Kidney (tissue), 22 donors: ENCODE measurements at places on chromosomes 11 and 22. TPM values are rescaled to one million over a fixed set of nuclear protein-coding genes. Genes with fewer than 3 reads are reported as not detected.

DNA sequence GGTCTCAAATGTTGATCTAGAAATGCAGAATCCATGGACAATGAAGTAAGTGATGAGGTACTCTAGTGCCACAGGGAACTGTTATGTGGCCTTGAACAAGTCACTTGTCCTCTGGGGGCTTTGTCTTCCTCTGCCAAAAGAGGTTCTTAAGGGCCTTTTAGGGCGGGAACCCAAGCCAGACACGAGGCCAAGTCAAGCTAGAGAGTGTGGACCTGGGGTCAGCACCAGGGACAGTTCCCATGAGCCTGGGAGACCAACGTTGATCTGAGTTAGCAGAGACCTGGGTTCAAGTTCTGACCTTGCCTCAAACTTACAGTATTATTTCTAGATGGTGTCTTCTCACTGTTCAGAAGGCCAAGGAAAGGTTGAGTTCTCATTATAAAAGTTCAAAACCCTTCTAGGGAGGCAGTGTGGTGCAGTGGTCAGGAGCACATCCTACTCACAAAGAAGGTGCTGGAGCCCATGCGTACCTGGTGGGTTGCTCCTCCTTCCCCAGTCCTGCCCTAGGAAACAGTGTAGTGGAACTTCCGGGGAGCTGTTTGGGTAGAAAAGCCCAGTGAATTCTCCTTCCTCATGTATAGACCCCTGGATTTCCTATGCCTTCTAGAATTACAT is 121.5 kb downstream of the CHST1 start:
- DNase-seq = peak; percentile 21

DNA sequence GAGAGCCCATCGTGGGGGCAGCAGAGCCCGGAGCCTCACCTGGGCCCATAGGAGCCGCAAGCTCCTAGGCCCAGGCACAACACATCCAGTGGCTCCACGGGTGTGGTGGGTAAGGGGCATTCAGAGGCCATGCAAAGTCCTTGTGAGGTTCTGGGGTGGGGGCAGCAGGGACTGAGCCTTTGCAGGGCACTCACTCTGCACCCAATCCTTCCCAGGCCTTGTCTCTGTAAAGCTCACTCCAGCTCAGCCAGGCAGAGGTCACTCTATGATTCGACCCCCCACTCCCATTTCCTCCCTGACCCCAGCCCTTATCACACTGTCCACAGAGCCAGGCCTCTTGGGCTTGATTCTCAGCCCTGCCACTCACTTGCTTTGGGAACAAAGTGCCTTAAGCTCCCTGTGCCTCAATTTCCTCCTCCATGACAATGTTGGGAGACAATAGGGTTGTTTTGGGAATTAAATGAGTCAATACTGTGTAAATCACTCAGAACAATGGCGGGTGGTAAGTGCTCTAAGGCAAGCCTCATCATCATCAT is 46.6 kb downstream of the LRRC32 start:
- DNase-seq = no peak

GRCh38 chr11:17428261-17428660 is 39.8 kb upstream of the KCNJ11 start:
- no peak for DNase-seq

GRCh38 chr11:45778341-45778740 is 26.6 kb upstream of the SLC35C1 start:
- no peak for DNase-seq

GRCh38 chr11:86499723-86500129 is 125.0 kb downstream of the CCDC81 start:
- no peak for DNase-seq

GRCh38 chr11:124898711-124899110 is 1.0 kb upstream of the ROBO4 start:
- no peak for DNase-seq

DNA sequence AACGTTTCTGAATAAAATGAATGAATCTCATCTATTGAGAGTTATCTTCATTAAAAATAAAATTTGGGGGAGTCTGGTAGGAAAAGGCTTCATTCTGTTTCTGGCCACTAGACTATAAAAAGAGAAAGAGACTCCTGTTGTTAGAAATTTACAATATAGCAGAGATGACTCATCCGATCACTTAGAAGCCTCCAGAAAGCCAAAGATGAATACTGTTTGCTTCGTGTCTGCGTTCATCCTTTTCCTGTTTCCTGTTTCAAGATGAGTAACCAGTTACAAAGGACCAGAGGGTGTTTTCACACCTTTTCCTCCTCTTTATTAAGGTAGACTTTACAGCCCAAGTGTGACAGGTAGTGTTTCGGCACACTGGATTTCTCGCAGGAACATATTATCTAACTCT is 1120.7 kb downstream of the LRRC4C start:
- no peak for DNase-seq

GRCh38 chr11:77207618-77208313 is 79.7 kb downstream of the MYO7A start:
- no peak for DNase-seq

- no peak for DNase-seq
Measured at GRCh38 chr22:35797411-35797810, 79.7 kb downstream of the APOL5 start.

Gene SLC22A12
- 5.3 TPM for total RNA-seq

Gene SHISA8
- total RNA-seq = 0.35 TPM

DNA sequence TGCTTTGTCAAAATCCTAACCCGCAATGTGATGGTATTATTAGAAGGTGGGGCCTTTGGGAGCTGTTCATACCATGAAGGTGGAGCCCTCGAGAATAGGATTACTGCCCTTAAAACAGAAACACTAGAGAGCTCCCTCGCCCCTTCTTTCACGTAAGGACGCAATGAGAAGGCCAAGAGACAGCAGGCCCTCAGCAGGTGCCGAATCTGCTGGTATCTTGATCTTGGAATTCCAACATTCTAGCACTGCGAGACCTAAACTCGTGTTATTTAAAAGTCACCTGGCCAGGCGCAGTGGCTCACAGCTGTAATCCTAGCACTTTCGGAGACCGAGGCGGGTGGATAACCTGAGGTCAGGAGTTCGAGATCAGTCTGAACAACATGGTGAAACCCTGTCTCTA is 33.1 kb downstream of the LARGE1 start:
- DNase-seq = no peak

- no peak for DNase-seq
Measured at GRCh38 chr11:36044636-36045035, 100.8 kb downstream of the LDLRAD3 start.

Gene PKDREJ
- 0.06 TPM for total RNA-seq

Gene CACNA1I
- total RNA-seq = 0.63 TPM

DNA sequence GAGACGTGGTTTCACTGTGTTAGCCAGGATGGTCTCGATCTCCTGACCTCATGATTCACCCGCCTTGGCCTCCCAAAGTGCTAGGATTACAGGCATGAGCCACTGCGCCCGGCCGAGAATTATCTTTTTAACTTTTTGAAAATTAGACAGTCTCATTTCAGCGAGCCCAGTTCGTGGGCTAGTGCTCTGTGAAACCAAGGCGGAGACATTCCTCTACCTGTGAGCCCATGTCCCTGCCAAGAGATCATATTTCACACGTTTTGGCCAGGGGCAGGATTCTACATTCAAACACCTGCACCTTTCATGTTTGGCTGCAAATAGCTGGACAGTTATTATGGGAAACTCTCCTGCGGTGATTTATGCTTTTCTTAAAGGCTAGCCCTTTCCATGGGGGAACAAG is 60.3 kb downstream of the IRAG1 start:
- peak; percentile 55 for DNase-seq

Gene SCN4B
- total RNA-seq = 3.5 TPM

Gene OR6A2
- 0.25 TPM for total RNA-seq

GRCh38 chr22:48092866-48093265 is 1330.4 kb downstream of the TBC1D22A start:
- DNase-seq = peak; percentile 24

Gene SLC22A25
- total RNA-seq = not detected

GRCh38 chr11:64851831-64852351 is 7.4 kb upstream of the CDC42BPG start:
- DNase-seq = no peak

- DNase-seq = no peak
Measured at GRCh38 chr11:111532365-111532709, 8.2 kb upstream of the LAYN start.

DNA sequence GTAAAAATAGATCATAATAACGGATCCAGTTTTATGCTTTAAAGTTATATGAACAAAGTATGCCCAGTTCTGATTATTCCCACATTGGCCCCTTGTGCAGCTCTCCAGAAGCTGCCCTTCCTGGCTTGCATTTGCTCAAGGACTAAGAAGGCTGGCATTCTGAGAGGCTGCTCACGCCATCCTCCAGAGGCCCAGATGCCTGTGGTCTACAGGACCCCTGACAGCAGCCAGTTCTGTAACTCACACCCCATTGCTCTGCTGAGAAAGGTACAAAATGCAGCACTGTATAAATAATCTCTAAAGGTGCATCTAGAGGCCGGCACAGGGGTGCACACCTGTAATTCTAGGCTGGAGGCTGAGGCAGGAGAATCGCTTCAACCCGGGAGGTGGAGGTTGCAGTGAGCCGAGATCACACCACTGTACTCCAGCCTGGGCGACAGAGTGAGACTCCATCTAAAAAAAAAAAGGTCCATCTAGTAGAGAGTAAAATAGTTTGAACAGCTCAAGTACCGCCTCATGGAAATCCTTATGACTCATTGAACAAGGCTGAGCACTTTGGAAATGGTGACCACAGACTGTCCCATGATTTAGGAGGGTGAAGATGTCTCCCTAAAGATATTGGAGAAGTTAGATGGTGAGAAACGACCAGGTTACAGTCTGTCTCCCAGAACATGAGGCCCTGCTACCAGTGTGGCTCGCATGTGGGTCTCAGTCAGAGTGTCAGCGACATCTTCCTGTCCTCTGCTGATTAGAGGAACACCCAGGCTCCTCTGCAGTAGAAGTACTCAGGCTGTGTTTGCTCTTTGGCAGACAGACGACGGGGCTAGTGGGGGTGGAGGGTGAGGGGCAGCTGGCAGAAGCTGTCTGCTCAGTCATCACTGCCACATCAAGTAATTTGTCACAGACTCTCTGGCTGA is 56.3 kb downstream of the KREMEN1 start:
- no peak for DNase-seq

Gene OR8K3
- not detected for total RNA-seq

Gene LINC01488
- not detected for total RNA-seq

GRCh38 chr22:23684561-23685031 is 6.2 kb upstream of the RGL4 start:
- DNase-seq = no peak

GRCh38 chr11:3006505-3007260 is 14.6 kb upstream of the NAP1L4 start:
- no peak for DNase-seq

- no peak for DNase-seq
Measured at GRCh38 chr22:29798801-29799200, 31.6 kb downstream of the UQCR10 start.

DNA sequence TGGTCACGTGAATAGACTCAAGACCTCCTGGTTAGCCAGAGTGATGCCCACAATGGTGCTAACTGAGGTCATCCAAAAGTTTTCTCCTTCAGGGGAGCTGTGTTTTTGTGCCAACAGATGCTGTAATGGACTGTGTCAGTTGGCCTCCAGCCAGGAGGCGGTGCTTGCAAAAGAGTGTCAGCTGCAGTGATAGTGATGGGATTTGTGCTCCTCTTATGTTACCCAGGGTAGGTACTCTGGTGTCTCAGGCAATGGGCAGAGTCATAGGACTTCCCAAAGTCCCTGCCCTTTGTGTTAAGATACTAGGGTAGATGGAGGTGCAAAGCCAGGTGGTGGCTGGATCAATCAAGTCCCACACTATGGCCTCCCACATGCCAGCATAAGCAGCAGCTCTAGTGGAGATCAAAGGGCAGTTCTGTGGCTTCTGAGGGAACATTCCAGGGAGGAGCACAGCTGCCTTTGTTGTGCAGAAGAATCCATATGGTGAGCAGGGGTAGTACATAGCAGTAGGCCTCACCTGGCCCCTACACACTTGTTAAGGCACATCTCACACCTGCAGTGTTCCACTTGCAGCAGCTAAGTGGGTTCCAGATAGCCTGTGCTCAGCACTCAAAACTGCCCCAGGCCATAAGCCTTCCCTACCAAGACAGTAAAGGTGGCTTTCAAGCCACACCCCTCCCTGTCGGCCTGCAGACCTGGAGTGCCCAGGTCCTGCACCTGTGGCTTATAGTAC is 9.4 kb upstream of the FANCF start:
- no peak for DNase-seq

DNA sequence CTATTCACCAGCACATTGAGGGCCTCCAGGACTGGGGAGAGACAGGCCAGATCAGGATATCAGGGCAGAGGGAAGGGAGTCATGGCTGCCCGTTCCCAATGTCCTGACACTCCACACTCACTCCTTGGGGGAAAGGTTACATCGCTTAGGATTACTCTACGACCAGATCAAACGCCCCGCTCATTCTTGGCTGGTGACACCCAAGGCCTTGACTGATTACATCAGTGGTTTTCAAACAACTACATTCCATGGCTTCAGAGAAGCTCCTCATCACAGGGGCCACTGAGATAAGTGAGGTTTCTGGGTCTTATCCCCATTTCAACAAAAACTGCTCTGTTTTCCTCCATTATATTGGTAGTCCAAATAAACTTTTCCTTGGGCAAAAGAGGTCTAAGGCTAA is 15.0 kb downstream of the UBE2L6 start:
- DNase-seq = no peak

DNA sequence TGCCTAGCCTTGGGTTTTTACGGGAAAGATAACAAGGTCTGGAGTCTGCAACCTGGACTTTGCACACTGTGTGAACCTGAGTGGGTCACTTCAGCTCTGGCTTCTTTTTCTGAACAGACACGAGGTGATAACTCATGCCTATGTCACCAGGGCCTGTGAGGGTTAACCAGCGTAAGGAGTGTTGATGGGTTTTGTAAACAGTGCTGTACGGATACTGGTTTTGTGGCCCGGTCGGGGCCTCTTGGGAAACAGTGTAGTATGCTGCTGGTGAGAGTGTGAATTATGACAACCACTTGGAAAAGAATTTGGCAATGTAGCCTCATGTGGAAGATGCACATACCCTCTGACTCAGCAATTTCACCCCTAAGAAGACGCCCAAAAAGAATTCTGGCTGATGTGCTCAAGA is 266.8 kb downstream of the MN1 start:
- DNase-seq = no peak

Gene MMP12
- not detected for total RNA-seq

DNA sequence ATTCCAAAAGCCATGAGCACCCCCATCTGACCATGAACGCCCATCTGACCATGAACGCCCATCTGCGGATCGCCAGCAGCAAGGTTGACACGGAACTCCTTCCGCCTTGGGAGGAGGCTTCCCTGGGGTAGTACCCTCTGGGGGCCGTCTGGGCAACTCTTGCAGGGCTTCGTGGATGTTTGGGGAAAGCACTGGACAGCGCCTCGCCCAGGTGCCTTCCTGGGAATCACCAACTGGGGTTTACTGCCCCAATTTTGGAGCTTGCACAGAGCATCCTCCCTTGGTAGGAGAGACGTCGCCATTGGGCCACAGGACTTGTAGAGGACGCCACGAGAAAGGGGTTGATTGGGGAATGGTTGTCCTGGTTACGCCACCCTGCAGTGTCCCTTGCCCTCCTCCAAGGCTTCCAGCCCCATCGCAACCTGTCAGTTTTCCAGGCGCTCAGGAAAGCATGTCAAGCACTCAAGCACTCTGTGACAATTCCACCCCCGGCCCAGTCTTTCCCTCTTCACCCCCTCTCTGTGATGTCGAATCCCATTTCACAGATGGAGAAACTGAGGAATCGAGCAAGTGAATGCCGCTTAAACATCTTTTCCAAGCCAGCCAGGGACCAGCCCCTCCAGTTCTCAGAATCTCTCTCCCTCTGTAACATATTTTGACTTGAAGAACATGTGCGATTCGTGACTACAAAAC is 914 bp upstream of the PRDM11 start:
- peak; percentile 44 for DNase-seq
